ENCODE measurements at places on chromosomes 1 and 21.

DNA sequence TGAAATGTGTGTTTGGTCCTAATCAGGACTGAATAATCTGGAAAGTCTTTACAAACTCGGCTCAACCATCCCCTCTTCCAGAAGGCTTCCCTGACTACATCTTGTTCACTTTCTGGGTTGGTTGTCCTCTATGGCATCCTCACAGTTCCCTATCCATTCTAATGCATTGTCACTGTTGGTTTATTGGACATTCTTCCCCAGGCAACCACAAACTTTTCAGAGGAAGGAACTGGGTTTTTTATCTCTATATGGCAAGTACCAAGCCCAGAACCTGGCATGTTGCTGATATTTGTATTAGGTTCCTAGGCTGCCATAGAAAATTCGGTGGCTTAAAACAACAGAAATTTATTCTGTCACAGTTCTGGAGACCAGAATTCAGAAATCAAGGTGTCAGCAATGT, 363.5 kb upstream of the ST6GALNAC5 start:
- DNase-seq, result no peak

DNA sequence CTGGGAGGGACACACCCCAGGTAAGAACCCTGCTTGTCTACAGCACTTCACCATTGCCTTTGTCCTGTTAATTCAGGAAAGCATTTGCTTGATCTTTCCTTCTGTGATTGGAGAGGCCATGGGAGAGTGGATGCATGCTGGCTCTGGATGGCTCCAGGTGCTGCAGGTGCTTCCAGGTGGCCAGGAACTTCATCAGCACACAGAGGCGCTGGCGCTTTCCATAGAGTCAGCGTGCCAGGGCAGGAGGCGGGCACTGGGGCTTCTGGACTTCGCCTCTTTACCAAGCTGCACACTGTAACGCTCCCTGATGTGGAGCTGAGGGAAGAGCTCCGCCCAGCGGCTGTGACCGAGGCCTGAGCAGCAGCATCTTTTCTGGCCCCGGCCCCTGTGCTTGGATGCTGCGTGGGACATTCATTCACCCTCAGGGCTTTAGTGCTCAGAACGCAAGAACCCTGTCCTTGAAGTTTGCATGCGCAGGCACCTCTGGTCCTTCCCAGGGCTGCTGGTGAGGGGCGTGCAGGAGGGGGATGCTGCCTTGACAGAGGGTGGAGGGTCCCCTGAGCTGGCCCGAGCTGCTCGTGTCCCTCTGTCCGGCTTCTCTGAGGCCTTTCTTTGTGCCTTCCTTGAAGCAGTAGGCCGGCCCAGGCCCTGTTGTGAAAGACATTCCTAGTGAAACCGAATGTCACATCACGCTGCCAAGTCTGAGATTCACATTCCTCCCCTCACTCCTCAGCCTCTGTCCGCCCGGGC, 1.6 kb upstream of the MX2 start:
- no peak for DNase-seq

DNA sequence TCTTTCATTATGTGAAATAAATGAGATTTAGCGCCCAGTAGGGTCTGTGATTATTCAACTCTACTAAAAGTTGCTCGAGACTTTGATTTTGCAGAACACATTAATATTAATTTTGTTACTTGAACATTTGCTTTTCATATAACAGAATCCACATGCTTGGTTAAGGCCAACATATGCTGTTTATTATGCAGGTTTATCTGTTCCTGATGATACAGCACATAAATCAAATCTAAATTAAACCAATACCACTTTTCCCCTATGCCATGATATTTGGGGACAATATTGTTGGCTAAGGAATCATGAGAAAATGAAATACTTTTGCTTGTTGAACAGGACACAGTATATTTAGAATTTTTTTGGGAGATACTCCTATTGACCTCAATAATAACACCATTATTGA, 291.1 kb downstream of the USP25 start:
- DNase-seq, result no peak

DNA sequence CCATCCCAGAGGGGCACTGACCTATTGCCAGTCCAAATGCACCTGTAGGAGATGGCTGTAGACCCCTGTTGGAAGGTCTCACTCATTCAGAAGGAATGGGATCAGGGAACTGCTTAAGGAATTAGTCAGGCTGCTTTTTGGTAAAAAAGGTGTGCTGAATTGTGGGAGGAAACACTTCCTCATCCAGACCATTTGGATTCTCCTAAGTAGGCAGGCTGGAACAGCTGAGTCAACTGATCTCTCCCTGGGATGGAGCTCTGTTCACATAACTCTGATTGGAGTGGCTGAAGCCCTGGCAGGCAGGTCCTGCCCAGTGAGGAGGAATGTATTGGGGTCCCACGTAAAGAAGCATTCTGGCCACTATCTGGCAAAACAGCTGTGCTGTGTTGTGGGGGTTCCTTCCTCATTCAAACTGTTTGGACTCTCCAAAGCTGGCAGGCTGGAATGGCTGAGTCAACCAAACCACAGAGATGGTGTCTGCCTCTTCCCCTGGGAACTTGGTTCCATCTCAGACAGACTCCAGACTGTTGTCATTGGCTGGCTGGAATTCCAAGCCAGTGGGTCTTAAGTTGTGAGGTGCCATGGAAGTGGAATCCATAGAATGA, 70.7 kb upstream of the PDC start:
- DNase-seq, result no peak

DNA sequence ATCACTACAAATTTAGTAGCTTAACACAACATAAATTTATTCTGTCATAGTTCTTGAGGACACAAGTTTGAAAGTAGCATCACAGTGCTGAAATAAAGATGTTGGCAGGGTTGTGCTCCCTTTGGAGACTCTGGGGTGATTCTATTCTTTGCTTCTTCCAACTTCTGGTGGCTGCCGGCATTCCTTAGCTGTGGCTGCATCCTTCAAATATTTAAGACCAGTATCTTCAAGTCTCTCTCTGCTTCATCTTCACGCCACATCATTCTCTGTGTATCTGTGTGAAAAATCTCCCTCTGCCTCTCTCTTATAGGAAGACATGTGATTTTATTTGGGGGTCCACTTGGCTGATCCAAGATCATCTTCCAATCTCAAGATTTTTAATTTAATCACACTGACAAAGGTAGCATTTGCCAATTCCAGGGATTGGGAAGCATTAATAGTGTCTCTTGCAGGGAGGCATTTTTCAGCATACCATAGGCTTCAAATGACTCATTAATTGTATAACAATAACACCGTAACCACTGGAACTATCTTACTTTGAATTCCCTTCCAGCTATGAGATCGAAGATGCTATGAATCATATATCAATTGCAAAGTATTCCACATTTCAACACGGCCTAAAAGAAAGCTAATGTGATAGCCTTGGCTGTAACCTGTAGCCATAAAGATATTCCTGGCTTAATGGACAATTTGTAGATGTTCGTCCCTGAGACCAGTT, 74.6 kb downstream of the DPT start:
- no peak for DNase-seq

DNA sequence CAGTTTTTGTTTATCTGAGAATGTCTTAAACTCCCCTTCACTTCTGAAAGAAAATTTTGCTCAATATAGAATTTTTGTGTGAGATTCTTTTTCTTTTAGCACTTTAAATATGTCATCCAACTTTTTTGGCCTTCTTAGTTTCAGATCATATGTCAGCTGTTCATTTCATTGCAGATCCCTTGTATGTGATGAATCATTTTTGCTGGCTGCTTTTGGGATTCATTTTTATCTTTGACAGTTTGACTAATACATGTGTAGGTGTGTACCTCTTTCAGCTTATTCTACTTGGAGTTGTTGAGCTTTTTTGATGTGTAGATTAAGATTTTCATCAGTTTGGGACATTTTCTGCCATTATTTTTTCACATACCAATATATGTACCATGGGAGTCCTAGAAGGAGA, 156.8 kb downstream of the FASLG start:
- no peak for DNase-seq

GRCh38 chr1:8512504-8512903, 194.6 kb downstream of the SLC45A1 start:
- no peak for DNase-seq

DNA sequence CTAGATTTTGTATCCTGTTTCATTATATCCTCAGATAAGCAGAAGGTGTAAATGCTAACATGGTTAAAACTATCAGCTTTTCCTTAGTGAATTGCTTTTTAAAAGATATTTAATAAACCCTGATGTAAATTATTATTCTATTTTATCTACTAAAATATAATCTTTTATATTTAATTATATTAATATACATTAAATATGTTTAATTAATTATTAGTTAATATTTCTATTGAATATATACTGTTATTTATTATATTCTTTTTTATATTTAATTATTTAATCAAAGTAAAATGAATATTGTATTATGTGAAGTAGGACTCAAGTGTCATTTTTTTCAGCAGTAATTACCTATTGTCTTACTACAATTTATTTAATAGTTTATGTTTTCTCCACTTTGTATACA, 179.7 kb upstream of the ADGRL4 start:
- no peak for DNase-seq

DNA sequence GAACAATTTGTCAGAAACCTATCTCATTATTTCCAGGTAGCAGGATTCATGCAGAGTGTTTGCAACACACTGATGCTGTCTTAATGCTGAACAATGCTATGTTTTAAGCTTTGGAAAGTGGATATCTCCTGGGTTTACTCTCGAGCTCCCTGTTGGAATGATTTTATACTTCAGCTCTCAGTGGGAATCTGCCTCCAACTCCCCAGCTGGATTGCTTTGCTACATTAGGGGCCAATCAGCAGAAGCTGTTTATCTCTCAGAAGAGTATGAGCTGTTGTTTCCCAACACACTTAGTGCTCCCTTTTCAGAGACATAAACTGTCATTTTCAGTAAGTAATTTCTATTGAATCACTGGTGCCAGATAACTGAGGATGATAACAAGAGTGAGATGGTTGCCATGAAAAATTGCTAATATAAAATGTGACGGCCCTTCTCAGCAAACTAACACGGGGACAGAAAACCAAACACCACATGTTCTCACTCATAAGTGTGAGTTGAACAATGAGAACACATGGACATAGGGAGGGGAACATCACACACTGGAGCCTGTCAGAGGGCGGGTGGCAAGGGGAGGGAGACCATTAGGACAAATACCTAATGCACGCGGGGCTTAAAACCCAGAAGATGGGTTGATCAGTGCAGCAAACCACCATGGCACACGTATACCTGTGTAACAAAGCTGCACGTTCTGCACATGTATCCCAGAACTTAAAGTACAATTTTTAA, 265.9 kb upstream of the RUNX1 start:
- DNase-seq, result no peak

GRCh38 chr1:183506561-183506960, 34.3 kb downstream of the SMG7 start:
- DNase-seq, result no peak

DNA sequence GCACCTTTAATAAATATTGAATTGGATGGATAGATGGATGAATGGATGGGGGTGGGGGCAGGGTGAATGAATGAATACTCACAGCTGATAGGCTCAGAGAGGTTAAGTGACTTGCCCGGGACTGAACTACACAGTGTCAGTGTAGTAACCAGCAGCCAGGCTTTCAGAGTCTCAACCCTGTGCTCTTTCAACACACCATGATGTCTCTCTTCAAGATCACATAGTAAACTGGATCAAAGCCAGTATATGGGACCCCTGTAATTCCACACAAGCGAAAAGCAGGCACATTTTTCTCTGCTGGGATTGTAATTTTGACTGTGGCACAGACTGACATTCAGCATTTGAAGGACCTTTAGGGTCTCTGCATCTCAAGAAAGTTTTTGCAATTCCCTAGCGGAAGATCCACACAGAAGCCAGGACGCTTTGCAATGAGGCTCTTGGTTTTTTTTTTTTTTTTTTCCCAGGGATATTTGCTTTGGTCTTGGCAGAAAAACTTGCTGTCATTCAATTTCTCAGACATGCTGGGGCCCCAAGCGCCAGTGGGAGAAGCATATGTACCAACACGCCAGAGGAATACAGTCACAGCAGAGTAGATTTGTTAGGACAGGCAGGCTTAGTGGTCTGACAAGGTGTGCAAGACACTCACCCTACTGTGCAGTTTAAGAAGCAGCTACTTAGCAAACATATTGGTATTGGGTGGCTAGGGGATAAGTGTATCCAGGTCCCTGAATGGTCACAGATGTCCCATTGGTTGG, 213.1 kb upstream of the CAMK1G start:
- no peak for DNase-seq

DNA sequence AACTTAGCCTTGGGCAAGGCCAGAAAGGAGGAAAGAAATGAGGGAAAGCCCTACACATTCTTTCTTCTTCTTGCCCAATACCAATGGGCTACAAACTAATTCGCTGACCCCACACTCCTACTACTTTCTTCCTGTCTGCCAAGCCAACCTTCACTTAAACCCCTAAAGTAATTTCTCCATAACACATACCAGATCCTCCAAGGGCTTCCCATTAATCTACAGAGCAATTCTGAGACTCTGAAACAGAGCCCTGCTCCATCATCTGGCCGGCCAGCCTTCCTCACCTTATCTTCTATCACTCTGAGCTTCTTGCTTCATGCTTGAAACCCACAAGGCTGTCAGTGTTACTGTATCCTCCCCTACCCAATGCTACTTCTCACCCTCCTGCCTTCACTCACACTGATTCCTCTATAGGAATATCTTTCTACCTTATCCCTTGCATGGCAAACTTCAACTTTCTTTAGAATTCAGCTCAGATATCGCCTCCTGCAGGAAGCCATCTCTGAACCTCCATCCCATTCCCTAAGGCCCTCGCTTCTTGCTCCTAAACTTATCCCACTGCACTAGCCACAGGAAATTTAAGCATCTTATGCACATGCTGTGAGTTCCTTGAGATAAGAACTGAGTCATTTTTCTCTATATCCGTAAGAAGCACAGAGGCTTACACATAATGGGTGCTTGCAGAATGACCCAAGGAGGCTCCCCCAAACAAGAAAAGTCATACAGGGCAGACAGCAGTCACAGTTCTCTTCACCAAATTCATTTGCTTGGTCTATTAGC, 81.9 kb downstream of the JAK1 start:
- no peak for DNase-seq

DNA sequence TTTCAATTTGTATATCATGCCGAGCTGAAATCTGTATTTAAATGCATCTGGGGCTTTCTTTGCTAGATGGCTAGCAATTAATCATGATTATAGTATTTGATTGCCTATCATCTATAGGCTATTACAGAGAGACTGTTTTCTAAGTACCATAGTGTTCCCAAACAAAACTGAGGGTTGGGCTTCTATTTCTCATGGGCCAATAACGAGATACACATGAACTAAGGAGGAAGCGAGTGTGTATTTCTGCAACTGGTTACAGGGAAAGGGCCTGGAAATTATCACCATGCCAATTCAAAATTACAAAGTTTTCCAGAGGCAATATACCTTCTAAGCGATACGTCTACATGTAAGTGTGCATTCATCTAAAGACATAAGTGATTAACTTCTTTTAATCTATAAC, 744.5 kb upstream of the BRINP3 start:
- no peak for DNase-seq

GRCh38 chr1:31515056-31515775, 61.1 kb upstream of the TINAGL1 start:
- no peak for DNase-seq

DNA sequence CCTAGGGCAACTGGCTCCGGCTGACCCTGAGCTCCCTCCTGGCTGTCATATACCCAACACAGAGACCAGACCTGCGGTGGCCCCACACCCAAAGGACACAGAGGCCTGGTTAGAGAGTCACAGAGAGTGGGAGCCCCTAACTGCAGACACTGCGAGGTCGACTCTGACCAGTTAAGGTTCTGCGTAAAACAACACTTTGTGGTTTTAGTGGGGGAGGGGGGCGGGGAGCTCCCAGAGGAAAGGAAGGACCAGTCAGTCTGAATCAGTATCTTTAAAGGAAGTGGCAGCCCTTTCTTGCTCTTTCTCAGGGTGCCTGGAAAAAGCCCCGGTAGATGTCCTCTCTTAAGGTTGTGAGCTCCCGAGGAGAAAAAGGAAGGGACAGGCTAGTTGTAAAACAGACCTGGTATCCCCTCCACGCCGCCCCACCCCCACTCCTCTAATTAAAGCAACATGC, 2.4 kb downstream of the SSBP3 start:
- DNase-seq, result no peak
